GM12878 (cell line): ENCODE measurements at places on chromosomes 5 and 9. TPM values are rescaled to one million over a fixed set of nuclear protein-coding genes. Genes with fewer than 3 reads are reported as not detected.

DNA sequence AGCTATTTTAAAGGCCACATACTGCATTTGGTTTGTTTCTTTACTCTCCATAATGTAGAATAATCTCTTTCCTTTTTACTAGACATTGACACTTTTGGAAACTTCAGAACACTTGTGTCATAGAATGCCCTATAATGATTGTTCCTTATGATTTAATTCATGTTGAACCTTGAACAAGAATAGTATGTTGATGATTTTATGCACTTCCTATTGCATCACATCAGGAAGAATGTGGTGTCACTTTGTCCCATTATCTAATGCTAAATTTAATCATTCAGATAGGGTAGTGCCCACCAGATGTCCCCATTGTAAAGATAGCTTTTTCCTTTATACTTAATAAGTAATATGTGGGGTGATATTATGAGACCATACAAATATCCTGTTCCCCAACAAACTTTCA, 19.4 kb upstream of the DEPDC1B start:
- DNase-seq, result no peak

GRCh38 chr9:83649080-83649479, 26.1 kb downstream of the IDNK start:
- no peak for DNase-seq

- peak; percentile 61 for DNase-seq
Observed at GRCh38 chr9:124869986-124870560, 8.1 kb downstream of the ARPC5L start.

DNA sequence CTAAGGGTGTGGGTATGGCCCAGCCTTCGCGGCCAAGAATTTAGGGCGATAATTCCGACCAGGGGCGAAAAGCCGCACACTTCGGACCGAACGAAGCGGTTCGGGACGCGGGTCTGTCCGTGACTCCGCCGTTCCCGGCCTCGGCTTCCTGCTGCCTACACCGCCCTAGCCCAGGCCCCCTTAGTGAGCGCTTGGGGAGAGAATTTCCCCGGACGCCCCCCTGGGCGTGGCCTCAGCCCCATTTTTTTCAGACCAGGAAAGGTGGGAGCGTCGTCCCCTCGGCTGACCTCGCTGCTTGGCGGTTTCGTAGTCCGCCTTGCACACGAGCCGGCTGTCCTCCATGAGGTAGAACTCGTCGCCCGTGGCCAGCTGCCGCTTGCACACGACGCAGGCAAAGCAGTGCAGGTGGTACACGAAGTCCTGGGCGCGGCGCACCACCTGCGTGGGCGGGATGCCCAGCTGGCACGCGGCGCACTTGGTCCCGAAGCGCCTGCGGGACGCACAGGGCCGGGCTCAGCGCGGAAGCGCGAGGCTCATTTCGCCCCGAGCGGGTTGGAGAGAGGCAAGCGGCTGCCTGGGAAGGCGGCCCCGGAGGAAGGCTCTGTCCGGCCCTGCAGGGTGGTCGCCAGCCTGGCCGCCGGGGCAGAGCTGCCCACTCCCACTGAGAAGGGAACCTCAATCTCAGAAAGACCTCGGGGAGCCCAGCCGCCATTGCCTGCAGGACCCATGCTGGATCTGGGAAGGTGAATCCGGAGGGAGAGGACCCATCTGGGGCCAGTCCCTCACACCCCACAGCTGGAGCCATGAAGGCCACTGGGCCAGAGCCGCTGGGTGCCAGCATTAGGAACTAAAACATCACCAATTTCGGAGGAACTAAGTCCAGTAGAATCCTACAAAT, 5.3 kb downstream of the LHX3 start:
- no peak for DNase-seq

DNA sequence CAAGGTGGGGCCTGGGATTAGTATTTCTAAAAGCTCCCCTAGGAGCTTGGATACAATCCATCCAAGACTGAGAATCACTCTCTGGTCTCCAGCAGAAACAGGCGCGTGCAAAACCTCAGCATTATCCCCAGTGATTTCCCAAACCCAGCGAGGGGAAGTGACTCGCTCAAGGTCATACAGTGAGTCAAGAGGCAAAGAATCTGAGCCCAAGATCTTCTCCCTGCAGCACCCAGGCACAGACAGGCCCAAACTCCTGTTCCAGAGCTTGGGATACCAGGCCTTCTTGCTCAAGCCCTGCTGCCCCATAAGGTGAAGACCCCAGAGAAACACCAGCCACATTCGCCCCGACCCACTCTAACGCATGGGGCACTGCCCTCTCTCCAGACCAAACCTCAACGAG, 33.2 kb downstream of the SHB start:
- DNase-seq, result no peak

DNA sequence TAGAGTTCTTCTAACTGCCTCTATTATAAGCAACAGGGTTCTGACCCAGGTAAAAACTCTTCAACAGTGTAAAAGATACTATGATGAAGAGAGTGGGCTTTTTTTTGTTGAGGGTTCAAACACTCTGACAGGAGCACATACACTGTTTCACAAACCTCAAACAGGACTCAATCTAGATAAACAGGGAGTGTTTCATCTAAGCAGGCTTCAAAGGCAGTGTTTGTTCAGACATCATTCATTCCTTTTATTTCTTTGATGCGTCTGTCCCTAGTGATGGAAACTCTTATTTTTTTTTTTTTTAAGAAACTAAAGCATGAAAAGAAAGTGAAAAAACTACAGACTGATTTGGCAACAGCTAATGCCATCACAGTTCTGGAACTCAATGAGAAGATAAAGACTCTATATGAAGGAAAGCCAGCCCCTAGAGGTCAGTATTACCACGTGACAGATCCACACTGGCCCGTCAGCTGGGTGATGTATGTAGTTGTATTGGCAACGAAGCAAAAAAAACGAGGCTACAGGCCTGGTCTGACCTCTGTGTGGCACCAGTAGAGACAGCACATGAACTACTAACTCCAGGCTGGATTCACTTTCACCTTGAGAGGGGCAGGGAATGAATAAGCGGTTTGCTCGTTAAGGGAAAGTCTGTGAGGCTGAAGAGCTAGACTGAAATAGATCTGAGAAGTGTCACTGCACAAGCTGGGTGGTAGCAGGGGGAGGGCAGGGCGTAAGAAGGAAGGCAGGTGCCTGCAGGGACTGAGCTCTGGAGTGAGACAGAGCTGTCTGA, 172.2 kb downstream of the CCDC192 start:
- DNase-seq, result peak; percentile 71

DNA sequence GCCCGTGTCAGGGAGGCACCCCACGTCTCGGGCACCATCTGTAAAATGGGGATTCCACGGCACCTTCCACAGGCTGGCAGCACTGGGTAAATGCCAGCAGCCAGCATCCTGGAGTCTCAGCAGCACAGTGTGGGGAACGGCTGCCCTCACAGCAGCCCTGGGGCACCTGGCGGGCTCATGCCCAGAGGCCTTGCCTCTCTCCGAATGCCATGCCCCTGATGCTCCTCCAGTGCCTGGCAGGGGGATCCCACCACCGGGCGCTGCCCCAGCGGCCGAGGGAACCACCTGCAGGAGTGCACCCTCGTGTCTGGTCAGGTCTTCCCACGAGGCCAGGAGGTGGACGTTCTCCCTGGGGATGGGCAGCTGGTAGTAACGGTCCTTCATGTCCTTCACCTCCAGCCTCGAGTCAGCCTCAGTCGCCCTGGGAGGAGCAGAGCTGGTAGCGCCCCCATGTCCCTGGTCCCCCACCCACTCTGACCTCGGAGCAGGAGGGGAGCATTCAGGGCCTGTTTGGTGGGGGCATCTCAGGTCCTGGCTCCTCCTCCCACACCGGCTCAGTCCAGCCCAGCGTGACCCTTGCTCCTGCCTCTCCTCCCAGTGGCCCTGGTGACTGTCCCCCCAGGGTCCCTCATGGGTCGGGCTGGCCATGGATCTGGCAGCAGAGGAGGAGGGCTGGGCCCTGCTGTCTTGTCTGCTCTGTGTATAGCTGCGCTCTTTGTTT, 49.9 kb upstream of the NRARP start:
- DNase-seq, result no peak

DNA sequence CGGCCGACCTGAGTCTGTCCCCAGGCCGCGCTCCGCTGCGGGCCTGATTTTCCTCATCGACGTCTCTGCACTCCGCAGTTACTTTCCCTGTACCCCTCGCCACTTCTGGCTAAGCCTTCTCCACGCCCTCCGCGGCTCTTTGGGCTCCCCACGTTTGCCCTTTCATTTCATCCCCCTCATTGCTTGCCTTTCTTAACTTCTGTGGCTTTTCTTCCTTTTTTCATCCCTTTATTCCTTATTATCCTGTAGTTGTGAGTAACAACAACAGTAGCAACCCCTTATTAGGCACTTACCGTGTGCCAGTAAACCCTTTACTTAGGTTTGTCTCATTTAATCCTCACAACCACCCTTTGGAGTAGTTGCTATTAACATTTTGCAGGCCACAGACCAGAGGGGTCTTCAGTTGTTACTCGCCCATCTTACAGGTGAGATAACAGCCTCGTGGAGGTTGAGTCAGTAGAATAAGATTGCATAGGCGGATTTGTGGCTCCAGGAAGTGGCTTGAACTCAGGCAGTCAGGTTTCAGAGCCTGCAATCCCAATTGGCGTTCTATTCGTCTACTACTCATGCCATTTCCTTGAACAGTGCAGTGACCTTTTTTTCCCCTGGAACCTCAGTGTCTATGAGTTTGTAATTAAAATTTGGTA, 724 bp downstream of the TCERG1 start:
- DNase-seq, result no peak

DNA sequence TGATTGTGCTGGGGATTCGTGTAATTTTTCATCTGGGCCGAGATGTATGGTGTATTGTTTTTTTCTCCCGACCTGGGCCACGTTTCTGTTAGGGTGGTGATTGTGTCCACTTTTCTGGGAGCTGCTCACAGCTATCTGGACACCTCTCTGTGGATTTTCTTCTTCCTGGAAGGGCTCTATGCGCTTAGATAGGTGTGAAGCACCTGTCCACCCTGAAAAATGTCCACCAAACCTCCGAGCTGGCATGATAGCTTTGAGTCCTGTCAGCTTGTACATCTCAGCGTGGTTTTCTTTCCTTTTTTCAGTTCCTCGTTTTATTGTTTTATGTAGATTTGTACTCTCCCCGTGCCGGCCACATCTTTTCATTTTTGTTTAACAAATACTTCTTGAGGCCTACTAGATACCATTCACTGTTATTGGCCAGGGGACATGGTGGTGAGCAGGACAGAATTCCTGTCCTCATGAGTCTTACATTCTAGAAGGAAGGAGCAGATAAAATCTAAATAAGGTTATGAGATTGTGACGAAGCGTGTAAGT, 1.1 kb downstream of the UGCG start:
- peak; percentile 74 for DNase-seq

- DNase-seq, result no peak
Observed at GRCh38 chr9:78982849-78983248, 588.9 kb upstream of the TLE4 start.

DNA sequence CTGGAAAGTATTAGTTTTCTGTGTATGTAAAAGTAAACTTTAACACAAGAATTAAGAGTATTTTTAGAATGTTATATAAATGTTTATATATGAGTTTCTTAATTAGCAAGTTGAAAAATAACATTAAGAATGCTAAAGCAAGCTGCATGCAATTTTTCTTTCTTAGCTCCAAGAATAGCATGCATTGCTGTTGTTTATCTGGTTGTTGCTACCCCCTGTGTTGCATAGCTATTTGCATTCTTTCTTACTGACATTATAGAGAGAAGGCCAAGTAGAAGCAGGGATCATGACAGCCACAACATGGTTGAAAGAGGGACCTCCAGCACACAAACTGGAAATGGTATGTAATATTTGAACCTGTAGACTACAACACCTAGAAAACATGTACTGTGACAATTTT, 94.8 kb downstream of the ERCC6L2 start:
- DNase-seq, result no peak

DNA sequence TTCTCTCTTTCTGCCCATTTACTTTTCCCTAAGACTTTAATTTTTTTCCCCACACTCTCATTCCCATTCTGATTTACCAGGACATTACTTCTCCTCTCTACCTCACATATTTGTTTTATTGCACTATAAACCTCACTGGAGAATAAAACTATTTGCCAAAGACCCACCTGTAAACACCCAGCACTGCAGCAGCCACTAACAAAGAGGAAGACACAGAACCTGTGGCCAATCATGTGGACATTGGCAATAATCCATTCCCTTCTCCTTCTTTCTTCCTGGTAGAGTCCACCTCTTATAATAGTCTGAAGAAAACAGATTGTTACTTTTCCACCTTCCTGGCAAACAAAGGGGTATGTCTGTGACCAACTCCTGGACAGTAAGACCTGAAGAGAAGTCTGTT, 8.3 kb upstream of the THBS4 start:
- no peak for DNase-seq

DNA sequence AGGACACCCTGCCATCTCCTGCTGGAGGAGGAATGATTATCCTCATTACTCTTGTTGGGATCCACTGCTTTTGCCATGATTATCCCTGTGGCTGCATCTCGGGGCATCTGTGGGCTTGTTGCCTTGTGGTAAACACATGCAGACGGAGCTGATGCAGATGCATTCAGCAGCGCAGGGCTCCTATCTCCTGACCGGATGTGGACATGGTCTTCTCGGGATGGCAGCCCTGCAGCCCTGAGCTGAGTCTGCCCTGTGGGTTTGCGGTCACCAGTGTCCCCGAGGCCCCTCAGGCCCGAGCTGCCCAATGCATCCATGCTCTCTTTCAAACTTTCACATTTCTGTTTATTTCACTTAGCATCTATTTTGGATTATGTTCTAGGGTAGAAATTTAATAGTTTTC, 250.4 kb upstream of the IRX1 start:
- no peak for DNase-seq

DNA sequence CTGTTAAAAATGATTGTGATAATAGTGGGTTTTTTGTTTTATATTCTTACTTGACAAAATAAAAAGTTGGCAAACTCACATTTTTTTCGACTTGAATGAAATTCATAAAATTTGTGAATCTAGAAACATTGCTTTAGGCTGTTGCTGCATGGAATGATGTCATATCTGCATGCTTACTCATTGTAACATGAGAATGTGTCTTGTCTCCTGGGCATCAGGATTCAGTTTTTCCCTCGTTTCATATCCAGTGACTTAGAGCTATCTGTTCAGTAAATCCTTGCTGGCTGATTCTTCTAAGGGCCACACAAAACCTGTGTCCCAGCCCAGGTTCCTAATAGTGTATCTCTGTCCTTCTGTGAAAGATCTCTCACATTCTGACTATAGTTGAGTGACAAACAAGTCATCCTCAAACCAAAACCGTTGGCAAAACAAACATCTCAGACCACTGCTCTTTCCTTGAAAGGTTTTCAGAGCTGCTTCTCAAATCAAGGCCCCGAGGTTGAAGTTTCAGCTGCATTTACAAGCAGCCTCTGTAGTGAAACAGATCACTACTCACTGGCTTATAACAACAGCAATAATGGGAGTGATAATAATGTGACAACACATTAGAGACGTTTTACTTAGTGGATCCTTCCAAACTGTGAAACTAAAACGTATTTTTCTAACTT, 95.0 kb downstream of the NPR3 start:
- DNase-seq, result no peak

PCDHA7 gene
- total RNA-seq, result 0.08 TPM in 1 of 2 replicates, not detected in the other

FCN1 gene
- 0.08 TPM in 1 of 2 replicates, not detected in the other for total RNA-seq

SLC6A3 gene
- not detected in 2 replicates for total RNA-seq

FPGS gene
- 89.3 and 98.3 TPM in 2 replicates for total RNA-seq

TGFBI gene
- total RNA-seq, result 0.64 and 1.3 TPM in 2 replicates

GPR21 gene
- total RNA-seq, result 0.45 and 0.87 TPM in 2 replicates

JAKMIP2 gene
- total RNA-seq, result 1.5 TPM in 2 replicates
